ENCODE measurements at places on chromosomes 4 and X.

DNA sequence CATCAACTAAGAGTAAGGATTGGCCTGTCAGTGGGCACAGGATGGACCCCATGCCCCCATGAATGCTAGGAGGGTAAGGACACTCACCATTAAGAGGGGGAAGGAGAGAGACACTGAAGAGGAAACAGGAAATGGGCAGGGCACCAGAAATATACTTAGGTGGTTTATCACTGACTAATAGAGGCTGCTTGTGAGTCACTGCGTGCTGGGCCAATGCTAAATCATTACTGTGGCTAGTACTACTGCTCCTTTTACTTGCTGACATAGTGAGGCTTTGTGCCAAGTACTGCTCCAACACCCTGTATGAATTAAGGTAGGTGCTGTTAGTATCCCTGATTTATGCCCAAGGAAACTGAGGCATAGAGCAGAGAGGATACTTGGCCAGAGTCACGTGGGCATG is 130.4 kb upstream of the FRMPD4 start:
- peak; percentile 81 for DNase-seq

- DNase-seq: no peak
Measured at GRCh38 chrX:153736071-153736820, 11.6 kb downstream of the ABCD1 start.

DNA sequence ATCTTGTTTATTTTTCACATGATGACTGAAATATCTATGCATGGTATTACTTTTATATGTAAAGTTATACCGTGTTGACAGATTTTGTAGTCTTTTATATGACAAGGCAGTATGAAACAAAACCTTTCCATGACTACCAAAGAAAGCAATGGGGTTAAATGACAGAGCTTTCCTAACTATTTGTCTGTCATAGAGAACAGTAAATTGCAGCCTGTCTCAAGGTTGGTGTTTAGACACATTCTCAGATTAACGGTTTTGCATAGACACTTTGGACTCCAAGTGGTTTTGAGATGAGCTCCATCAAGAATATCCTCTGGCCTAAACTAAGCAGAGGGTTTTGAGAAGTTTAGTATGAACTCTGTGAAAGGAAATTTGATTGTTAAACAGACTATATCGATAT is 180.7 kb upstream of the TENM3 start:
- DNase-seq: no peak

DNA sequence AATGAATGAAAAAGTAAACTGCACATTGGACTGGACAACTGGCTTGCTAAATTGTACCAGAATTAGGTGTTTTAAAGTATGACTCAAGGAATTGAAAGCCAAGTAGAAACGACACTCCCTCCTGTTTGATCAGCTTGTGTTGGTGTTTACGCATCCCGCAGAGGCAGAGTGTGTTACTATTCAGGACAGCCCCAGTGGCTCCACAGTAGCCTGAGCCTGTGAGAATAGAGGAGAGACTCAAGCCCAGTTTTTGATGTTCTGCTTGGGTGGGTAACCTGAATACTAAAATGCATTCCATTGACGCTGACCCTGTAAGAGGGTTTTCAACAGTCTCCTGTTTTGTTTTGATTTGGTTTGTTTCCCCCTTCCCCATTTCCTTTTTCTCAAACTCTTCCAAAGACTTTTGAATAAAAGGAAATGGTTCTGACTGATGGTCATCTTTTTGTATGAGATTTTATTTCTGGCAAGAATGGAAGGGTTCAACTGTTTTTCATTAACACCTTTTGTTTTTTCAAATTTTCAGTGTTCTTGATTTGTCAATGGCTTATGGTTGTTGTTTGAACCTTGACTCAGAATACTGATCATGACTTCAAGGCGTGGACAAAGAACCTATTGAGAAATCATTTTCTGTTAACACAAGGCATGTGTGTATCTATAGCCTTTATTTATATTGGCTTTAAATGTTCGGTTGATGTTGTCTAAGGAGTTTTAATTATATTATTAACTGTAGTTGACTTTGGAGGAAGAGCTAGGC is 10.2 kb downstream of the ADGRL3 start:
- no peak for DNase-seq

DNA sequence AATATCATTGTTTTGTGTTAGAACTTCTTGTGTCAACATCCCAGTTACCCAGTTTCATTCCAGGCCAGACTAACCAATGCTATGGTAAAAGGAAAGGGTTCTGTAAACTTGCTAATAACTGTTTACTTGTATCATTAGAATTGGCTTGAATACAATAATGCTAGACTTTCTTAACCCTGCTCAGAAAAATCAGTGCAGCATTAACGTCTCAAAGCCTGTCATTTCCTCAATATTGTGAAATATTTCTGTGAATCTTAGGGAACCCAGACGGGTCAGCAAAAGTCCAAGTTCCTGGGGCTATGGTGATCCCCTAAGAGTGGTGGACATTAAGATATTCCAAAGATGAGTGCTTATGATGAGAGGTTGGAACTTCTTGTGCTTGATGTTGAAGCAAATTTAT is 541.2 kb upstream of the MAGEB18 start:
- no peak for DNase-seq

DNA sequence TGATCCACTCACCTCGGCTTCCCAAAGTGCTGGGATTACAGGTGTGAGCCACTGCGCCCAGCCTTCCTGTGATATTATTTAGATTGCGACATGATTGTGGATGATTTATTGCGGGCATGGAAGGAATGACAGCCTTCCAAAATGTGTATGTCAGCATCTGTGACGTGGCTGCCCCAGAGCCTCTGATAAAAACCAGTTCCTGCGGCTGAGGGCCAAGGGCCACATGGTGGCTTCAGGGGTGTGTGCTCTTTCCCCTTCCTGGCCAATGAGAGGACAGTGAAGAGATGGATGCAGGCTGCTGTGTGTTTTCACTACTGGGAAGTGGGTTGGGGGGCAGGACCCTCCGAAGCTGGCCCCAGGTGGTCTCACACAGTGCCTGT is 57.4 kb upstream of the HGFAC start:
- DNase-seq: no peak

DNA sequence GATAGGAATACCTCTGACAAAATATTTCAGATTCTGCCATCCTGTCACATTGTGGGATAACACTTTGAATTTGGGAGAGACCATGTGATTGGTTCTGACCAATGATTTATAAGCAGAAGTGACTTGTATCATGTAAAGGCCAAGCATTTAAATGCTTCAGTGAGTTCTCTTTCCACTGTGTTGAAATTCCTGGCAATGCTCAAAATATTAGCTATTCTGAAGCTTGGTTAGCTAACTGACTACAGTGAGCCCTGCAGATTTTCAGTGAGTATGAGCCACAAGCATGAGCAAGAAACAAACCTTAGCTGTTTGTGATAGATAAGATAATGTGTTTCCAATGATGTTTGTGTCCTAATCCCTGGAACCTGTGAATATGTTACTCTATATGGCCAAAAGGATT is 562.8 kb upstream of the AADAT start:
- no peak for DNase-seq

DNA sequence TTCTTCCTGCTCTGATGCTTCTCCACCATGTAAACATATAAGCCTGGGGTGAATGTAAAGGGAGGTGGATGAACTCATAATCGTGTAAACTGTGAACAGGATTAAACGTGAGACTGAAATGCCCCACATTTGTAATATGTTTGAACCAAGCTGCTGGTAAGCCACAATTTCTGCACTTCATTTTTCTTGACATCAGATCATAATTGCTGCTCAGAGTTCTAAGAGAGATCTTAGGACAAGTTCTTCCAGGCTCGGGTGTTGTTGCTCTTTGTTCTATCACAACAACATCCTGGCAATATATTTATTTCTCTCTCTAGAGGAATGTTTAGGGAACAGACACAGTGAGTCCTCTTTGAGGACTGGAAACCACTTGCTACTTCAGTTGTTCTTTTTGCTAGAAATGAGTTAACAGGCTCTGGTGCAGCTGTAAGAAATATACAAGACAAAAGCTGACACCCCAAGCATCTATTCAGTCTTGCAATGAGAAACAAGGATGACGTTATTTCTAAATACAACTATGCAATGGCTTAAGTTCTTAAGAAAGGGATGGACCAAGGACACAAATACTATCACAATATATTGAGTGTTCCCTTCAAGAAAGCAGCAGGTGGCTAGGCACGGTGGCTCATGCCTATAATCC is 59.6 kb downstream of the LNX1 start:
- DNase-seq: no peak

GRCh38 chrX:126658447-126658846 is 105.8 kb upstream of the DCAF12L1 start:
- no peak for DNase-seq

DNA sequence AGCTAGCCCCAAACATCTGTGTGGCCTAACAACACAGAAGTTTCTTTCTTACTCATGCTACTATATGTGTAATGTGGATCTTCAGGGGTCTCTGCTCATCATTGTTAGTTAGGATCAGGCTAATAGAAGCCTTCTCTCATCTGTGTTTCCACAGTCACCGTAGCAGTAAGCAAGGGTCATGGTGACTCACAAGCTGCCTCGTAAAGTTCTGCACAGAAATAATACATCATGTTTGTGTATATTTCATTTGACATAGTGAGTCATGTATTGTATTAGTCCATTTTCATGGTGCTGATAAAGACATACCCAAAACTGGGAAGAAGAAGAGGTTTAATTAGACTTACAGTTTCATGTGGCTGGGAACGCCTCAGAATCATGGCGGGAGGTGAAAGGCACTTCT is 38.7 kb downstream of the SLC4A4 start:
- DNase-seq: peak; percentile 61

- DNase-seq: no peak
Measured at GRCh38 chrX:17802756-17803155, 58.3 kb downstream of the RAI2 start.

GRCh38 chrX:65668377-65669310 is 1.2 kb downstream of the MSN start:
- DNase-seq: peak; percentile 84

- no peak for DNase-seq
Measured at GRCh38 chr4:142098900-142099545, 462.6 kb downstream of the IL15 start.

DNA sequence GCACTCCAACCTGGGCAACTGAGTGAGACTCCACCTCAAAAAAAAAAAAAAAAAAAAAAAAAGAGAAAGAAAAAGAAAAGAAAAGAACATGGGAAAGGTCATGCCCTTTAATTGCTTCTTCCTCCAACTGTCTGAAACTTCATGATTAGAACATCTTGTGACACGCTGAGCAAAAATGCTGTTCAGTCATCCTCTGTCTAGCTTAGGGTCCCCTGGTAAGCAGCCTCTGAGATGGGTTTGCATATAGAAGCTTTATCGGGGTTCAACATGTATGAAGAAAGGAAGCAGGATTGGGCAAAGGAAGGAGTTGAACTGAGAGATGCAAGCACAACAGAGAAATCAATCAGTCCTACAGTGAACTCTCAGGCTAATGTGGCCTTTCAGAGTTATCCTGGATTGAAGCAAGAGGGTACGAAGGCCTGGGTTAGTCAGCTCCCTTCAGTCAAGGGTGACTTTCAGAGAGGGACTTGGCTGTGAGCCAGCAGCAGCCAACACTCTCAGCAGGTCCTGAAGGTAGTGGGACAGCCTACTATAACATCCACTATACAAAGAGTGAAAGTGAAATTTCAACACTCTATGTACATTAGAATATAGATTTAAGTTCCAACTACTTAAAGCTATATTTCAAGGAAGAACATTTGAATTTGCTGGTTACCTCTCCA is 11.4 kb downstream of the MAOB start:
- DNase-seq: no peak

- DNase-seq: no peak
Measured at GRCh38 chrX:23805389-23805788, 22.4 kb downstream of the SAT1 start.

DNA sequence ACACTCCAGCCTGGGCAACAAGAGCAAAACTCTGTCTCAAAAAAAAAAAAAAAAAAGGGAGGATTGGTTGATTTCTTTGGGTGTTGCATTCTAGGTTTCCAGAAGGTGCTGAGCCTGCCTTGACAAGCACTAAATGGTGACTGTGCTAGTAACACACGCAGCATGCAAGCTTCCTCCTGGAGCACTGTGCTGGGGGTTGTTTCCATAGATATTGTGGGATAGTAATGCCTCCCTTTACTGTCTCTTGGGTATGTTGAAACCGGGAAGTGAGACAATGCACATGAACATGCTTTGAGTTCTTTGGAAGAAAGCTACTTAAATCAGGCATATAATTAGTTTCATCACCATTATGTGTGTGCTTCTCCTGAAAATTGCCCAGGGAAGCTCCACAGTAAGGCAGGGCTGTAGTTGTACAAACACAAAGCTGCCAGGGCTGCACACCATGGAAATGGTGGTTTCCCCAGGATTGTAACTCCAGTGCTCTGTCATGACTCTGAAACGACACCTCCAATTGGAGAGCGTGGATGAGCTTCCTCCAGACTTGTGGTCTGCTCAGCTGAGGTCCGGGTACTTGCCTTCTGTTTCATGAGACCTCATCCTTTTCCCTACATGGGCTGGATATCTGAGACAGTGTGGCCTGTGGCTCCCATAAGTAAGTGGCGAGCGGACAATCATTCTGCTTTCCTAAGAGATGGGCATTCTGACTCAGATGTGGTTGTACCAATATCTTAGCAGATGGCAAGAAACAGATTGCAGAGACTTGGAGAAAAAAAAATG is 31.5 kb upstream of the STOX2 start:
- DNase-seq: no peak

DNA sequence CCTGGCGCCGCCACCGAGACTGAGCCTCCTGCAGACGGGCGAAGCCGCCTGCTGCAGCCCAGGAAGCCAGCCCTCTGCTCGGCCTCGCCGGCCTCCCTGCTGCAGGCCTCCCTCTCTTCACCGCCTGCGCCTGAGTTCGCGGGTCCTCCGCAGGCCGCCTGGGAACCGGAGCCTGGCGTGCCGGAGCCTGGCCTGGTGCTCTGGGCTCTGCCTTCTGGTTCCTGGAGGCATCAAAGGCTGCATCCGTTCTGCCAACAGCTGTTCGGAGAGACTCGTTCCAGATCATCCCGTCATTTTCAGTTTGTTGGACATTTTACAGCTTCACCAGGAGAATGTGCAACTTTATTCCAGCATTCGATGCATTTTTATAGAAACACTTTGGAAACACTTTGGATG is 178.0 kb downstream of the DCLK2 start:
- no peak for DNase-seq

DNA sequence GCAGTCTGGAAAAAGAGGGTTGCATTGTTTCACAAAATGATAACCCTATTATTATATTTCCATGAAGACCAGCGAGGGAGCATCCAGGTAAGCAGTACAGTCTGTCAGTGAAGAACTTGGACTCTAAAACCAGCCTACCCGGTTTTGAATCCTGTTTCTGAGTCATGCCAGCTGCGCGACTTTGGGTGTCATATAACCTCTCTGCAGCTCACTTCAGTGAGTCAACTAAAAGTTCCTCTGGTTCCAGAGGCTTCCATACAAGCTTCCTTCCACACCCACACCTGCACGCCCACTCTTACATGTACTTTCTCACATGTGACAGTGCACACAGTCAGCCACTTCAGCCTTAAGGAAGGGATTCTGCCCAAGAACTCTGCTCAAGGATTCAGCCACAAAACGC is 49.8 kb upstream of the PRPS2 start:
- no peak for DNase-seq

Data from NCI-H226 (cell line).